ENCODE measurements at places on chromosomes 6 and 20.

- DNase-seq: no peak
These were observed 48.2 kb upstream of the ARG1 start for GRCh38 chr6:131524695-131525336.

GRCh38 chr6:21816231-21816630, 222.7 kb downstream of the SOX4 start:
- no peak for DNase-seq

- DNase-seq: no peak
These were observed 1063.9 kb upstream of the CITED2 start for GRCh38 chr6:140438346-140438735.

- no peak for DNase-seq
These were observed 143.5 kb upstream of the BMP2 start for GRCh38 chr20:6623989-6624388.

- no peak for DNase-seq
These were observed 8.9 kb downstream of the REV3L start for GRCh38 chr6:111474106-111474505.

- no peak for DNase-seq
These were observed 13.2 kb downstream of the SNHG17 start for GRCh38 chr20:38421915-38422314.

DNA sequence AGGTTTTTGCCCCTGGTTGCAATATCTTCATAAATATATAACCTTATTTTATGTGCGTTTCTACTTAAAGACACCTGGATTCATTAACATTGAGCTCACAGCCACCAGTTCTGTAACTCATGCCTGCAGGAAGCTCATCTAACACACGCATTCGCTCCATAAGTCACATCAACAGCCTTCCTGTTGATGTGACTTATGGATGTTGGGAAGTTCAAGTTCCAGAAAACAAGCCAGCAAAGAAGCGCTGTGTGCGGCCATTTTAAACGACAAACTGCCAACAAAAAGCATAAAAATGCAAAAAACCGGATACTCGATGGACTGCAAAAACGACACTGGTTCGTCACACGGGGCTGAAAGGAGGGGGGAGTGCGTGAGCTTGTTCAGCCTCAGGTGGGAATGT, 77.9 kb upstream of the NFATC2 start:
- DNase-seq: no peak

DNA sequence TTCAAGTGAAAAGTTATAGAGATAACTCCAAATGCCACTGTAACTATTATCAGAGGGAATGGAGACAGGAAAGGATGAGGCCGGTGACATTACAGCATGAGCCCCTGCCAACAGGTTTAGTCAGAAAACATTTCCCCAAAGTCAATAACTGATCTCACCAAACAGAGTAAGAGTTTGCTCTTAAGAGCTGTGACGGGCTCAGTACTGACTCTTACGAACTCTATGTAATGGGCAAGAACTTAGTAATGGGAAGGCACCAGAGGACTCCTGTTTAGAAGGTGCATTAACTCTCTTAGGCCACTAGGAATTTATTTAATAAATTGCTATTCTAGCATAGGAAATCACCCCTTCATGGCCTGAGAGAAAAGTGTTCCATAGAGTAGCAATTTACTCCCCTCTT, 76.8 kb downstream of the SAMD5 start:
- no peak for DNase-seq

- no peak for DNase-seq
These were observed 79.0 kb upstream of the EEF1E1 start for GRCh38 chr6:8181160-8181881.

- DNase-seq: no peak
These were observed 47.9 kb upstream of the MRAP2 start for GRCh38 chr6:83985715-83986114.

GRCh38 chr6:107784669-107785068, 39.4 kb downstream of the SCML4 start:
- no peak for DNase-seq

- no peak for DNase-seq
These were observed 51.2 kb upstream of the SLC22A1 start for GRCh38 chr6:160070427-160070826.

- no peak for DNase-seq
These were observed 22.7 kb upstream of the SNTA1 start for GRCh38 chr20:33466303-33466646.

DNA sequence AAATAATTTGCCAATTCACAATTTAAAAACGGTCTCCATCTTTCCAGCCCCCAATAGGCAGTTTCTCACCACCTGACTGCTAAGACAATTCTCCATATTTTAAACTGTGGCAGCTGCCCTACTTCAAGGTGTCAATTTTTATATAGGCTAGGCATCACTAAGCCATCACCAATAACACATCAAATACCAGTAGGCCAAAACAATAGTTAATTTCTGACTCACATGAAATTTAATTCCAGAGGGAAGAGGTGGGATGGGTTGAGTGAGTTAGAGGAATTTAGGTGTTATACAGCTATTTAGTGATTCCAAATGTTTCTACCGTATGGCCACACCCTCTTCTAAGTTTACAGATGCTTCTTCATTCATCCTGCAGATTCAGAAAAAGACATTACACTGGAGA, 49.9 kb downstream of the GFRAL start:
- no peak for DNase-seq

All from cerebellum (tissue), 4 donors.